NCI-H1048 (cell line): ENCODE measurements at places on chromosomes 7 and 10.

DNA sequence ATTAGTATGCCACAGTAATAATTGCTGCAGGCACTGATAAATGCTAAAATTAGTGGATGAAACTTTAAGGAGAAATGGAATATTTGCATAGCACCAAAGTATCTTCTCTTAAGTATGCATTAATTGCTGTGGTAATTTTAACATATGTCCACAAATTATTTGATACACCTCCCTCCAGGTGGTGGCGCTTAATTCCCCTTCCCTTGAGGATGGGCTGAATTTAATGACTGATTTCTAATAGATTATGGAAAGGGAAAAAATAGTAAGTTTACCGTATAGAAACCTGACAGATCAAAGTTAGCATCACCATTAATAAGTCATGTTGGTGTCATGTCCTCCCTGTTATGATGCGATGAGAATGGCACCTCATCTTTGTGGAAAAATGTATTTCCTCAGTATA is 519.2 kb downstream of the TFEC start:
- no peak for DNase-seq

- DNase-seq = no peak
These were observed 47.1 kb downstream of the MYOF start for GRCh38 chr10:93434991-93435491.

- no peak for DNase-seq
These were observed 24.5 kb upstream of the C1GALT1 start for GRCh38 chr7:7157887-7158271.

DNA sequence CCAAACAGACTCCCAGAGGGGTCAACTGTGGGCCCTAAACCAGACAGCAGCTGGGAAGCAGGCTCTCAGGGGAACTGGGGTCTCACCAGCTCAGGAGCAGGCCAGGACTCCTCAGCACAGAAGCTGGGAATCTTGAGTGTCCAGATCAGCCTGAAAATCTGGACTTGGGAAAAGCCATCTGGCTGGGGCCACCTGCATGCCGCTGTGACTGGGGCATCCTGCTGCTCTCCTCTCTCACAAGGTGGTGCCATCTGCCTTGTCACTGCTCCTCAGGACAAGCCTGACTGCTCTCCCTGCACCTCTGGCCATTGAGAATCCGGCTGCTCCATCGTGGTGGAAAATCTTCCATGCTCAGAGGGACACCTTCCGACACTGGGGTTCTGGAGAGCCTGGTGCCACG is 141.4 kb downstream of the PLPP4 start:
- DNase-seq = no peak

- DNase-seq = no peak
These were observed 27.0 kb downstream of the UNC5B start for GRCh38 chr10:71239131-71239915.

- no peak for DNase-seq
These were observed 106.3 kb downstream of the CPED1 start for GRCh38 chr7:121094829-121095228.

DNA sequence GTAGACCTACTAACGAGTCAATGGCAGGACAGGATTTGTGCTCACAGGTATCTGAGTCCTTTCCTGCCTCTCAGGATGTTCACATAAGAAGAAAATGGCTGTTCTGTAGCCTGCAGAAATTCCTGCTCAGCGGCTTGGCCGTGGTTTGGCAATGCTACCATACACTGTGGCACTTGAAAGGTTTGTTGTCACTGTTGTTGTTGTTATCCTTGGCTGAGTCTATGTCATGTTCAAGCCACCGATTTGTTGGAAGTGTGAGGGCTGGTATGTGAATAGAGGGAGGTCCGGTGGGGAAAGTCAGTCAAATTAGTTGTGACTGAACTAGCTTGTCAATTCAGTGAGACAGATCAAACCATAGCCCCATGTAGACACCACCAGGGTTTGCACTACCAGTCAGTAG is 199.9 kb downstream of the TRIL start:
- no peak for DNase-seq

GRCh38 chr7:53326634-53327033 is 291.2 kb downstream of the POM121L12 start:
- no peak for DNase-seq

DNA sequence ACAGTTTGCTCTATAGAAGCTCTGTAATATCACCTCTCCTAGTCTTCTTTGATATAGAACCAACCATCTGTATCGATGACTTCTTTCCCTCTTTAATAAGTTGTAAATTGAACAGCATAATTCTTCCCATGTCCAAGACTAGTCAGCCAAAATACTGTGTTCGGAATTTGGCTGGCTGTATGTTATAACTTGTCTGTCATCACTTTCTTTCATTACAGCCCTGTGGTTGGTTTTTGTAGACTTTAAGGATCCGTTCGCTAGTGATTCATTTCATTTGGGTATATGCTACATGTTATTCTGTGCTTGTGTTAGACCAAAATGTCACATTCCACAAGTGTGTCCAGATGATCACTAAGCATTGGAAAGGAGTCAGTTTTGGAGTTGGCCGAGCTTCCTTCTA is 155.4 kb upstream of the ITGB1 start:
- no peak for DNase-seq

DNA sequence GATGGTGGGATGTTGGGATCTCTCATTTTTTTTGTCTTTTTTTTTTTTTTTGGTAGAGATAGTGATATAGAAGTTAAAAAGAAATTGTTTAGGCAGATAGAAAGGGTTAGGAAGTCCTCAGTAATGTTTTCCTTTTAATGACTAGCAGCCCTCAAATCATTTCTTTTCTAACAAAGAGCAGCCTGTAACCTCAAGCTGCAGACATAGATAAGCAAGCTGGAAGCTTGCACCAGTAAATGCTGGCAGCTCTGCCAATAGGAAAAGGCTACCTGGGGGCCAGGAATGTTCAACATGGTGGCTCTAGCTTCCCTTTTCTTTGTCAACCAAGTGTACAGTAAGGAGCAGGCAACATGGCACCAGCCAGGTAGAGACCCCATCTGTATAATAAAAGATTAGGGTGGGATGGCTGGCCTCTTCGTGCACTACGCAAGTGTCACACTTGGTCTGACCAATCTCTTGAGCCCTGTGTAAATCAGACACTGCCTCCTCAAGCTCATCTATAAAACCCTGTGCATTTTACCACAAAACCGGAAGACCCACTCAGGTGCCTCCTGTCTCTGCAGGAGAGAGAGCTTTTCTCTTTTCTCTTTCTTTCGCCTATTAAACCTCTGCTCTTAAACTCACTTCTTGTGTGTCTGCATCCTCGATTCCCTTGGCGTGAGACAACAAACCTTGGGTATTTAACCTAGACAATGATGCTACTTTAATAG is 212.9 kb downstream of the SNX10 start:
- DNase-seq = no peak

- DNase-seq = no peak
These were observed 106.9 kb downstream of the FAM107B start for GRCh38 chr10:14667781-14668180.

DNA sequence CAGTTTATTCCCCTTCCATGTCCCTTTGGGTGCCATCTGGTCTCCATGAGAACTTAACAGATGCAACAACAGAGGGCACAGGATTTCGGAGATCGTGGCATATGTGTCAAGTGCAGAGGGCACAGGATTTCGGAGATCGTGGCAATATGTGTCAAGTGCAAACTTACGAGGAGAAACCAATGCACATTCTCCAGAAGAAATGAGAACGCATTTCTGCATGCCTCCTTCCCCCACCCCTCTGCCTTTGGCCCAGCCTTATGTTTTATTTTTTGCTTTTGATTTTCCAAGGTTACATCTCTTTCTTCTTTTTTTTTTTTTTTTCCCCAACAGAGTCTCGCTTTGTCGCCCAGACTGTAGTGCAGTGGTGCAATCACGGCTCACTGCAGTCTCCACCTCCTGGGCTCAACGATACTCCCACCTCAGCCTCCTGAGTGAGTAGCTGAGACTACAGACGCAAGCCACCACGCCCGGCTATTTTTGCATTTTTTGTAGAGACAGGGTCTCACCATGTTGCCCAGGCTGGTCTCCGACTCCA is 586 bp upstream of the ANKRD26 start:
- DNase-seq = no peak

DNA sequence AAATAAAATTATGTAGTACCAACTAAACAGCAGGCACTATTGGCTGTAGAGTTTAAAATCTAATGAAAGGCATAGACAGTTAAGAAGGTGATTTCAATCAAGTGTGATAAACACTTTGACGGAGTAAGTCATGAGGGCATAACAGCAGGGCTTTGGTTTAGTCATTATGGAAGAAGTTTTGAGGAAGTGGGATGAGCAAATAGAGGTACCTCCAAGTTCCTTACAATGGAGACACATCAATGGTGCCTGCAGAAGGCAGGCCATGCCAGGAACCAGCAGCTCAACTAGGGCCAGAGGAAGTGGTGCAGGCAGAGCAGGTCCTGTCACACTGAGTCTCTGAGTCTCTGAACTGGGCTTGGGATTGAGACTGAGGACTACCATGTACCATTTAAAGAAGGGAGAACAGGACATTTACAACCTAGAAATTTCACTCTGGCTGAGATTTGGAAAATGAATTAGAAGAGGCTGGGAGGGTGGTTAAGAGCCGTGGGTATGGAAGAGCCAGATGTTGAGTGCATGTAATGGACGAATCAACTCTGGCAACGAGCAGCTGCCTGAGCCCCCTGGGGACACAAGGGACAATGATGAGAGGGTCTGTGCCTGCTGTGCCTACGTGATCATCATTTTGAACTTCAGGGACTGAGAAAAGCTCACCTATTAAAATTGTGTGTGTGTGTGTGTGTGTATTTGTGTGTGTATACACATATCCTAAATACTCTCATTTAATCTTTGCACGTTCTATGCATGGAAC is 208.7 kb upstream of the POM121L12 start:
- DNase-seq = no peak

DNA sequence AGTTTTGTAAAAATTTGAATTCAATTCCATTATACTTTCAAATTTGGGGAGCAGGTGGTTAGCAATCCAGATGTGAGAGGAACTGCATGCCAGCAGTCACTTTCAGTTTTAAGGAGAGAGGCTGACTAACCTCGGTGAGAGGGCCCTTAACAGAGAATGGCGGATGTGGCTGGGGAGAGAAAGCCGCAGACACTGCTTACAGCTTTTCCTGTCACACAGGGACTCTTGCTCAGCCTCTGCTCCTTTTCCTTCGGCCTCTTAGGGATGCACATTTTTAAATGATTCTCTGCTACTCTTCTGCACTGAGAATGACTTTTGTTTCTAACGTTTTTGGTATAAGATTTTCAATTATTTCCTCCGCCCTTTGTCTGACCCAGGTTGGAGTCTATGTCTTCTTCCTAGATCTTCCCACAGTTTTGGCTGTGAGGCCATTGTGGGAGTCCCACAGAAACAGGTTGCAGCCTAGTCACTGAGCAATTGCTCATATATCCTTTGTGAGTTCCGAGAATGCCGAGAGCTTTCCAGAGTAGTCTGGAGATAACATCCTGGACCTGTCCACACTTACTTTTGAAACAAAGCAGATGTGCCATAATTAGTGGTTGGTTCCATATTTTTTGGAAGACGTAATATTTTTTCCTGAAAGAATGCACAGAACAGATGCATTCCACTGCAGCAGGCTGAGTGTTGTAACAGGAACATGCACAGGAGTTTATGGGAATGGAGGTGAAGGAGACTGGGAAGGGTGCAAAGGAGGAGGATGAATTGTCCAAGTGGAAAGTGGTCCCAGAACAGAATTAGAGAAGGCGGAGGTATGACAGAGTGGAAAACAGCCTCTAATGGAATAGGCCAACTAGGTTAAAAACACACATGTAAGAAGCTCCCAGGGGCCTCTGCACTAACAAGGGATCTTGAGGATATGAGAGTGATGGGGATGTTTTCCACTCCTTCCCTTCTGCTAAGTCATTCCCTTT is 168.0 kb upstream of the ZNF32 start:
- DNase-seq = no peak

DNA sequence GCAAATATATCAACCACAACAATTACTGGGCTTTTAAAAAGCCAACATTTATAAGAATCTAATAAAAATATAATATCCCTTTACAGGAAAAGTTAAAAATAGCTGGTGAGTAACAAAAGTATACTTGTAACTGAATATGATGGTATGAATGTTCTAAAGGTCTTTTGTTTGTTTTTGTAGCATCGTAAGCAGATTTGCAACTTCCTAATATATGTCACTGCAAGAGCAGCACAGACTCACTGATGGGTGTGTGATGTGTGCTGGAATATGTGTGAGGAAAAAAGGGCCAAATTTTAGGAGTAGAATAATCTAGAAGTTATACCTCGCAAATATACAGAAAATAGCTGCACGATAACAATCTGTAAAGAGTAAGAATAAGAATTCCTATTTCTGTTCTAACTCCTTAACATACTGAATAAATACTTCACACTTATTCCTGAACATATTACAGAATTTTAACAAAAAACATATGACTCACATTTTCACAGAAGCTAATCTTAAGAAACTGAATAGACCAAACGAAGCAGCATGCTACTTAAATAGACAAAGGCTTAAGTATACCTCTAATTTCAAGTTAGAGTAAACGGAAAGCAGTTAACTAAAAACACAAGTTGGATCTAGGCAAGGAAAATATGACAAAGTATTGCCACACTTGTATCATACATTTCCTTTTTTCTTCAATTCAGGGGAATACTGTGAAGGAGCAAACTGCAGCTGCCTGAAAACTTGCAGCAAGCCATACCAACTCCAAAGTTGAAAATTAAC is 9.6 kb downstream of the ETV1 start:
- DNase-seq = no peak

DNA sequence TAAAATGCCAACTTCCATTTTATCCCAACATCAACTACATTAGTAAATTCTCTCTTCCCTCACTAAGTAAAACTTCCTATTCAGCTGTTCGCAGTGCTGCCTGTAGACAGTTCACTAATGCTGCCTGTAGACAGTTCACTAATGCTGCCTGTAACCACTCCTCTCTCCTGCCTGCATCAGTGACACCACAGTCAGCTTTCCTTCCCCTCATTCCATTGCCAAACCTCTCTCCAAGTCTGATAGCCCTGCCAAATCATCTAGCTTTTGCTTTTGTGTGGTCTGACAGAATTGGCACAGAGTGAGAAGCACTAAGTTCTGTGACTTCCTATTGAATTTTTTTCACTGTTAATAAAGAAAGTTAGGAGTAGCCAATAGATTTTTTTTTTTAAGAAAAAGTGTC is 43.0 kb upstream of the MACC1 start:
- DNase-seq = no peak

DNA sequence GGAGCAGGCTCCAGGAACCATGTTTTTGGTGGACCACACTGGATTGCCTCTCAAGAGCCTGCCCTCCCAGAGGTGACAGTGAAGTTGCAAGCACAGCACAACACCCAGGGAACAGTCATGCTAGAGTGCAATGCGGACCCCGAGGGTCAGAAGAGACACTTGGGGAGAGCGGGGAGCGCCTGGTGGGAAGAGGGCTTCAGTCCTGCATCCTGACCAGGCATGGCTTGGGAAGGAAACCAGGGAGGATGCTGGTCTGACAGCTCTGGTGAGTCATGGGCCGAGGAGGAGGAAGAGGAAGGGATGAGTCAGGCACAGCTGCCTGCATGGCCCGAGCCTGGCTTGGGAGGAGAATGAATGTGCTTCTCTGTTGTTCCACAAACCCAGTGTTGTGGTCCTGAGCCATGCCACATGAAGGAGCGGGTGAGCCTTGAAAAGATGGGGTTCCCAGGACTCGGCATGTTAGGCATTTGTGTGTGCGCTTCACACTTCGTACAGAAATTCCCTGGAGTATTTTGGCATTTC is 29.5 kb upstream of the ANKRD2 start:
- no peak for DNase-seq
